ENCODE measurements at places on chromosomes 11 and 22.

DNA sequence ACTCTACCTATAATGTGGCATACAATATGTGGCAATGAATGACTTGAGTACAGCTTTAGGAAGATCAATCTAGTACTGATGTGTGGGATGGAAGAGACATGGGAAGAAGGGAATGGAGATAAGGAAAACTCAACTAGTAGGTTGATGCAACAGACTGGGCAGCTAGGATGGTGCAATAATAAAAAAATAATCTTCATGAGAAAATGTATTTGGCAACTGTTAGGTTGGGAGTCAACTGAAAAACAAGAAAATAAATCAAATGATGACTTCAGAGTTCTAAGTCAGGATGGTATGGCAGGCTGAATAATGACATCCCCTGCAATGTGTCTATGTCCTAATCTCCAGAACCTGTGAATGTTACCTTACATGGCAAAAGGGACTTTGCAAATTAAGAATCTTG, 236.8 kb upstream of the PITPNB start:
- no peak for DNase-seq

- DNase-seq = no peak
These were observed 682 bp downstream of the ATM start for GRCh38 chr11:108223348-108224149.

DNA sequence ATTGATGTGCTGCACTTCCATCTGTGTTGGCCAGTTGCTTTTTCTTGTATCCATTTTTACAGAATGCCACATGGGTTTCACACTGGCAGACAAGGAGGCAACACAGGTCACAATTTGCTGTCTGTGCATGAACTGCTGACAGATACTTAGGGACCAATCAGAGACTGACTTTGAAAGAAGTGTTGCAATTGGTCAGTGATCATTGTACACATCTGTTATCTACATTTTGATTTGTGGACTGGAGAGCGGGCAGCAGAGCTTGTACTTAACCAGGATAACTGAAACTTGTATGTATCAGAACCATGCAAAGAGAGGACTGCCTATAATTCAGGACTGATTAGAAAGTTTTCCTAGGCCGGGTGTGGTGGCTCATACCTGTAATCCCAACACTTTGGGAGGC, 21.8 kb downstream of the PRR5 start:
- DNase-seq = no peak

DNA sequence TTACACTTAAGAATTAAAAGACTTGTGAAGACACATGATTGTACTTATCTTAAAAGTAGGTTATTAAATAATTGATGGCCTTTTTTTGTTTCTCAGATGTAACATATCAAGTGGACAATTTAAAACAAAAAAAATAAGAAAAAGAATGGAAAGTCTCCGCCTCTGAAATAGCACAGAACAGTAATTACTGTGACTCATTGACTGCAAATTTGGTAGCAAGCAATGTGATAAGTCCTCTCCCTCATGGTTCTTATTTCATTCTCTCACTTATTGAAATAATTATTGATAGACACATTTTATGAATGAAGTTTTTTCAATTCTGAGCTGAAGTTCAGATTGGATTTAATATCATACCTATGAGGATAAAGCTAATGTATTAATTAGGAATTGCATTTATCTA, 717.9 kb upstream of the LUZP2 start:
- no peak for DNase-seq

DNA sequence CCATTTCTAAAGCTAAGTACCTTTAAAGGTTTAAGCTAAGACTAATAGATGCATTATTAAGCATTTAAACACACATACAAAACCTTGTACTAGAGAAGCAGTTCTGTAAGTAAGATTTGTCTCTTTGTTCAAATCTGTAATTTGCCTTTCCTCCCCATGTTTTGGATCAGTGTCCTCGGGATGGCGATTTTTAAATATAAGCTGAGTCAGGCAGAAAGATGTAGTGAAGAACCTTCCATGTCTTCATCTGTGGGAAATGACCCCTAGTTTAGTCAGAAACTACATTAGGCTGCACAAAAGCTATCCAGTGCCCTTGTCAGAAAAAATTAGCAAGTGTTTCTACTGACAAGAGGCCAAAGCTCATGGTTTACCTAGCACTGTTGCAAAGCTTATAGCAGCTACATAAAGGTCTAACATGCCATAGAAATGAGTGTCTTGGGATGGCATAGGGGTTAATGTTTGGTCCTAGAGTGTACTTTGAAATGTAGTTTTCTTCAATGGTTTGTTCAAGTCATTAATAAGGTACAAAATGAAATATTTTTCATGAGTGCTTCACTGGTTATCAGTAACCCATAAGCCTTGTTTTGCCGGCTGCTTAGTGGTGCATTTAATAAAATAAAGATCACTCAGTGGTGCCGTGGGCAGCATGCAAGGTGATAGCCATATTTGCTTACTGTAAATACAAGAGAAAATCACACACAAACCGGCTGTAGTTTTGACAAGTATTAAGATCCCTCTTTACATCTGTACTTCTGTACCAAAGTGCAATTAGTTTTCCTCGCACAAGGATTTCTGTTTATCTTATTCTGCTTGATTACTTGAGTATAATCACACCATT, 139.8 kb downstream of the ELP4 start:
- no peak for DNase-seq

- no peak for DNase-seq
These were observed 6.2 kb downstream of the SMTNL1 start for GRCh38 chr11:57543593-57543992.

GRCh38 chr11:38332046-38332445, 1734.0 kb upstream of the RAG2 start:
- DNase-seq = no peak

DNA sequence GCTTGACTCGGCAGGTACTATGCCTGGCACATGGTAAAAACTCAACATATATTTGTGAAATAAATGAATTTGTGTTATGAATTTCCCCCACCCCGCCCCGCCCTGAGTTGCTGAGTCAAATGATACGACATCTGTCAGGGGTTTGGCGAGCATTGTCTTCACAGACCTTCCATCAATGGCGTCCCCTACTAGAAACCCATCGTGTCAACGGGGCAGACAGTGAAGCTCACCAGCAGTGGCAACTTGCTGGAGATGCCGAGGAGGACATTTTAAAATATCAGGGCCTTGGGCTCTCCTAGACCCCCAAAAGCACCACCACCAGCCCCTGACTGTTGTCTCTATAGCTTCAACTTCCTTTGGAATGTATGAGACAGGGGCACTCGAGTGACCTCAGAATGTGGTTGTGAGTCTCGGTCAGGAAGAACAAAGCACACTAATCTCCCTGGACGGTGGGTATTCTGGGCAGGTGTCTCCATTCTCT, 761 bp upstream of the NXF1 start:
- DNase-seq = peak; percentile 34

- DNase-seq = no peak
These were observed 29.9 kb upstream of the LRRC32 start for GRCh38 chr11:76700177-76701100.

GRCh38 chr11:7376386-7376785, 108.9 kb upstream of the OLFML1 start:
- DNase-seq = no peak

GRCh38 chr11:85643191-85643614, 4.6 kb upstream of the TMEM126A start:
- no peak for DNase-seq

- peak; percentile 68 for DNase-seq
These were observed at the start of gene TMA7B for GRCh38 chr22:39959640-39960447. Gene TMA7B, plus strand, starts transcription at chr22:39960397. Its CDS starts 3,978 bp downstream, at chr22:39964375.

DNA sequence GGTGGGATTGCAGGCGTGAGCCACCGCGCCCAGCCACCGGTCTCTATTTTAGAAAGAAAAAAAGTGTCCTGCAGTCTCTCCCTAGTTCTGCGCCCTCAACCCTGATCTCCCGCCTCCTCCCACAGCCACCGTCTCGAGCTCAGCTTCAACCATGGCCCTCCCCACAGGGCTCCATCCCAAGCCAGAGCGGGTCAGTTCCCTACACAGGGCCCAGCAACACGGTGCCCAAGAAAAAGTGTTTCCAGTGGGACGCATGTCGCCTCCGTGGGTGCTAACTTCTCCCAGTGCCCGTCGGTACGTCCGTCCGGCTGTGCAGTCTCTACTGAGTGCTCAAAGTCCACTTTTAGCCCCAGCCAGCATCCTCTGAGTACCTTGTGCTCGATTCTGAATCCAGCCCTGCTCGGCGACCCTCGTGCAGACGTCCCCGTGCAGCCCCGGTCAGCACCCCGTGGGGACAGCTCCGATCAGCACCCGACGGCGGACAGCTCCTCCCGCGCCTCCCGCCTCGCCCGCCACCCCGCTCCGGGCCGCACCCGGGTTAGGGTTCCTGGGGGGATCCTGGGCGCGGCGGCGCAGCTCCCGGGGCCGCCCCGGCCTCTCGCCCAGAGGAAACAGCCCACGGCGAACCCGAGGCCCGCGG, 657 bp upstream of the MAPK8IP2 start:
- DNase-seq = peak; percentile 88

DNA sequence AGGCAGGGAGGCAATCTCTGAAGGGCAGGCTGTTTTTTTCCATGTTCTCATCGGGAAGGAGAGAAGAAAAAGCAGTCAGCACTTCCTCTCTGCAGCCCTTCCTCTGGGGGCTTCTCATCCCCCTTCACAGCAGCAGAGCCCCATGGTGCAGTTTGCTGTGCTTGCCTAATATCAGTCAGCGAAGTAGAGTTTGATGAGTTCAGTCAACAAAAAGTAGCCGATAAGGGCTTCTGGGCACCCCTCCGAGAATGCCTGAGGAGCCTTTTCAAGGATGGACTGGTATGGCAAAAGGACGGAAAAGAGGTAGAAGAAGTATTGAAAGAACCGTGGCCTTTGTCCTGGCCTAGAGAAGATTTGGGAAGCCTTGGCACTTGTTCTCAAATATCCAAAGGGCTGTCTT, 55.6 kb downstream of the NAV2 start:
- DNase-seq = no peak

- DNase-seq = peak; percentile 69
These were observed 86.5 kb upstream of the B3GAT1 start for GRCh38 chr11:134498326-134499139.

DNA sequence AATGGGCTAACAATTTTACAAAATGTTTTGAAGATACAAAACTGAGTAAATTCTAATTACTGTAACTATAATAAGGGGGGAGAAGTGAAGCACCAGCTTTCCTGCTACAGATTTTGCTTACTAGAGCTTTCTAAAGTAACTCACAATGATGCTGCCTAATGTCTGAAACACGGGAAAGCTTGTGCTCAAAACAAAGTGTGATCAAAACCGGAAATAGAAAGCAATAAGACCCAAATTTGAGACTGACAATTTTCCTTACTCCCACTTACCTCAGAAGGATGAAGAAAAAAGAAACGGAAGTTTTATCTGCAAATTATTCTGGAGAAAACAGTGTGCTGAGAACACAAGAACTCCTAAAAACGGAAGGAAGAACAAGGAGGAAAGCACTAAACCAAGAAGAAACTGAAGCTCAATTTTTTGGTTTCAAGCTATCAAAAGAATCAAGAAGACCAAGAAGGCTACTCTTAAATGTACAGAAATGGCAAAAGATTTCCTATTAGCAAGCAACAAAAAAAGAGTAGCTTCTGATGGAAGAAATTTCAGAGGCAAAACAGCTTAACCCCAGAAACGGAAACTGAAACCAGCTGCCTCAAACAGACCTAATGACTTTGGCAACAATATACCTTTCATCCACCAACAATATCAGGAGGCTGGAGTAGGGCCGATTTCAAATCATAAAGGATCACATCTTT, 33.4 kb downstream of the AMBRA1 start:
- no peak for DNase-seq

GRCh38 chr11:2307501-2308331, 5.9 kb downstream of the TSPAN32 start:
- DNase-seq = no peak

- no peak for DNase-seq
These were observed 22.9 kb downstream of the SDHAF2 start for GRCh38 chr11:61452825-61453224.

DNA sequence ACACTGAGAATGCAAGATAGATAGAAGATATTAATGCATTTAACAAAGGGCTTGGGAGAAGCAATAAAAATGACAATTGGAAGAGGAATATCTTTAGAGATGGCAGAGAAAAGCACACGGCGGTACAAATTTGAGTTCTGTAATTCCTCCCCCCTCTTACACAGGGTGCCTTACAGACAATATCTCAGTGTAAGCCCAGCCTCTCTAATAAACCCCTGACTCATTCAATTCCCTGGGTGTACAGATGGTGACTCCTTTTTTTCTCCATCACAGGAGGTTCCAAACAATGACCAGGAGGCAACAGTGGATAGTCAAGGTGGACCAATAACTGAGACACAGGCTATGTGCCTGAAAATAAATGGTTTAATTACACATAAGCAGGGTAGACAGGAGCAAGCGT, 598.6 kb downstream of the OPCML start:
- no peak for DNase-seq

GRCh38 chr11:117664897-117665296, 132.1 kb downstream of the DSCAML1 start:
- no peak for DNase-seq

DNA sequence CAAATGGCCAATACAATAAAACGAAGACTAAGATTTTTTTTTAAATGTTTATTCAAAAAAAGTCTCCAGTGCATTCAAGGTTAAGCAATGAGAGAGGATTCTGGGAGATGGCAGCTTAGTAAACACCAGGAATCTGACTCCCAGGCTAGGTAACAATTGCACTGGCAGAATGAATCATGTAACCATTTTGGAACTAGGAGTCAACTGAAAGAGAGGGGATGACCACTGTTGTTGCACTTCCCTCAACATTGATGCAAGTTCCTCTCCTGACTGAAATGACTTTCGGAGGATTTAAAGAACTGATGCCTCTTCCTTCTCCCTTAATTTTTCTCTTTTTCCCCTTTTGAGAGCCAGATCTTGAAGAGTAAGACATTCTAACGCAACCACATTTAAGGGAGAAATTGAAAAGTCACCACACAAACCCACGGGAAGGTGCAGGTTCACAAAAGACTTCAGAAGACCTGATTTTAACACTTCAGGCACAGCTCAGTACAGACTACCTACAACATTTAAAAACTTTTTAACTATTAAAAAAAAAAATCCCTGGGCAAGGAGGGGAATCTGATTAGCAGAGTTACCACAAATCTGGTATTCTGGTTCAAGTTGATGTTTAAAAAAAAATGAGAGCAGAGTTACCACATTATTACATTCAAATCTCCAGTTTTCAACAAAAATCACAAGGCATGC, 56.8 kb downstream of the FCHSD2 start:
- no peak for DNase-seq

- DNase-seq = no peak
These were observed 154.9 kb upstream of the CEP126 start for GRCh38 chr11:101759771-101760450.

DNA sequence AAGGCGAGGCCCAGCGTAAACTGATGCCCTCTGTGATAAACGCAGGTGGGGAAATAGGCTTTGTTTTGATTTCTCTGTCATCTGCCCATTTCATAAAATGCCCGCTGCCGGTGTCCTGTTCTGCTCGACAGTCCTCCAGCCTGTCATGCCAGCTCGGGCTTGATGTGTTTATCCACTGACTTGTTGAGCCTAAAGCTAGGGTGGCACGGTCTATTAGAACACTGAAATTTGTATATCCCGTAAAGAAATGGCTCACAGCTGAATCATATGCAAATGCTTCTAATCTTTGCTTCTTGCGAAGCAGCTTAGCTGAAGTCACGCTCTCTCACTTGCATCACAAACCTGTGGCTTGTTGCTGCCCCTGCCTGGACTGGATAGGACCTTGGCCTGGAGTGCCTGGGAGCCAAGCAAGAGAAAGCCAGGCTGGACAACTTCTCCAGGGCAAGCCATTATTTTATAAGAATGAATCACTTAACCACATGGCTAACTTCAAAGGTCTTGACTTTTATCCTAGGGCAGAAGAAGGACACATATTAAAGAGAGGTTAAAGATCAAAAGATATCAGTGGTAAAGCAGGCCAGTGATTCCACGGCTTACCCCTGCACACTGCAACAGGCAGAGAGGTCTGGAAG, 33.1 kb downstream of the EHF start:
- no peak for DNase-seq

- no peak for DNase-seq
These were observed 44.2 kb upstream of the SMTN start for GRCh38 chr22:31036671-31037550.
